ENCODE measurements at places on chromosomes 12 and 14.

GRCh38 chr14:64569138-64569631 is 19.4 kb downstream of the PPP1R36 start:
- DNase-seq: no peak

DNA sequence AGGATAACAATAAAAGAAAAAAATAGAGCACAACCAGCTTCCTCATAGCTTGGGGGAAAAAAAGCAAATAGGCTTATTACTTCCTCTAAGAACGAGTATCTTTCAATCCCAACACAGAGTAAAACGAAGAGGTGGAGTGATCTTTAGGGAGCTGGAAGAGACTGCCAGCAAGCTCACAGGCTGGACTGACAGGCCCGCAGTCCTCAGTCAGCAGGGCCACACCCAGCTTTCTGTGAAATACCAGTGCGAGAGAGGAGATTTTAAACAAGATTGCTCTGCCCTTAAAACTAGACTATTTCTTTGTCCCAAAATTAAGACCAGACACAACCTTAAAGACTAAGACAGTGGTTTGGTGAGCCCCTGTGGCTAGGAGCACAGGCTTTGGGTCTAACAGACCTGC is 32.9 kb downstream of the SETD3 start:
- DNase-seq: no peak

DNA sequence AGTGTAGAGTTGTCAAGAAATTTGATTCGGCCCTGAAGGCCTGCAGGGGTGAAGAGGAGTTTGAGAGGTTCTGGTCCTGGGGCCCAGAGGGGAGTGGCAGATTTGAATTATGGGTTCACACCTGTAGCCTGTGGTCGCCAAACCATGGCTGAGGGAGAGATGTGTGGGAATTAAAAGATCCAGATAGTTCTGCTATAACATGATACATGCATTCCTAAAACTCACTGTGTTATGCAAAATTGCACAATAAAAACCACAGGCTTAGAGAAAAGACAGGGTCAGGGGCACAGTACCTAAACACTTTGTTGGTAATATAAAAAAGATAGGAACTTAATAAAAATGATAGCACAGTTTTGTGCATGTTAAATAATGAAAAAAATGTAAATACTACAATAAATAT is 106.2 kb downstream of the TMEM30B start:
- no peak for DNase-seq

GRCh38 chr14:78417532-78417931 is 247.4 kb downstream of the NRXN3 start:
- DNase-seq: no peak

GRCh38 chr12:105226219-105226618 is 9.8 kb downstream of the APPL2 start:
- no peak for DNase-seq

DNA sequence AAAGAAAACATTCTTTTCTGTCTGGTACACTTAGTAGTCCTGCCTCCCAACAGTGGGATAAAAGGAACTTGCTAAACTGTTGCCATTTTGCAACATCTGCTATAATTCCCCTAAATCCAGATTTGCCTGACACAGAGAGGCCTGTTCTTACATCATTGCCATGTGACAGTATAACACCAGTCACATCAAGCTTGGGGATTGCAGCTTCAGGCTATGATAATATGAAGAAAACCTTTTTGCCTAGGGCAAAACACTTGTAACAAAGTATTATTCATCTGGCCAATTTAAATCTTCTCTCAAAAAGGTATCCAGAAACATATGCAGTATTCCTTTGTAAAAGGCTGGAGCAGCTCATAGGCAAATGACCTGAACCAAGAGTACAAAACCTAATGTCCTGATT is 80.9 kb upstream of the OTX2 start:
- DNase-seq: no peak

DNA sequence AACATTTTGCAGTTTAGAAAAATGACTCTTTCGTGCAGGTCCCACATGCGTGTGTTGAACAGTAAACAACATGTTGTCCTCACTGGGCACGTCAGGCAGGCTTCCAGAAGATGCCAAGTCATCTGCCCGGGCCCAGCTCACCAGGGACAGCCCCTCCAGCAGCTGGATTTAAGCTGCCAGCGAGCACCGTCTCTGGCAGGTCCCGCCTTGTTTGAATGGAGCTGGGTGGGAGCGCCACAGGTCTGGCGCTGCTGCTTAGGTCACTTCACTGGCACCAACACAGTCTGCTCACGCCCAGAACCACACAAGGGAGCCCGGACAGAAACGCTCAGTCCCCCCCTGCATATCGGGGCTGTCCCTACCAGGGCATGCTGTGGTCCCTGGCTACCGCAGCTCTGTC is 33.1 kb upstream of the MMP17 start:
- DNase-seq: no peak

DNA sequence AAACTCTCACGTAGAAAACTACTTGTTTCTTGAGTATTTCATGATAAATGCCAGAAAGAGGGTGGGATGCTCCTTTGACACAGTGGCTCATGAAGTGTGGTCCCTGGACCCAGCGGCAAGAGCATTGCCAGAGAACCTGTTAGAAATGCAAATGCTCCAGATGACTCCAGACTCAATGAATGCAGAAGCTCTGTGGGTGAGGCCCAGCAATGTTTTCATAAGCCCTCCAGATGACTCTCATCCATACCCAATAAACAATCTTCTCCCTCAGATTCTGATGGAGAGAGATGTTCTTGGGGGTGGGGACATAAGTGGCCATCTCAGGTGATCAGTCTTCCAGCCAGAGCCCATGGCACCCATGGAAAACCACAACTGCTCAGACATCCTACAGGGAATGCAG is 88.9 kb downstream of the SMOC1 start:
- peak; percentile 97 for DNase-seq
